ENCODE measurements at places on chromosomes 2 and 18.

DNA sequence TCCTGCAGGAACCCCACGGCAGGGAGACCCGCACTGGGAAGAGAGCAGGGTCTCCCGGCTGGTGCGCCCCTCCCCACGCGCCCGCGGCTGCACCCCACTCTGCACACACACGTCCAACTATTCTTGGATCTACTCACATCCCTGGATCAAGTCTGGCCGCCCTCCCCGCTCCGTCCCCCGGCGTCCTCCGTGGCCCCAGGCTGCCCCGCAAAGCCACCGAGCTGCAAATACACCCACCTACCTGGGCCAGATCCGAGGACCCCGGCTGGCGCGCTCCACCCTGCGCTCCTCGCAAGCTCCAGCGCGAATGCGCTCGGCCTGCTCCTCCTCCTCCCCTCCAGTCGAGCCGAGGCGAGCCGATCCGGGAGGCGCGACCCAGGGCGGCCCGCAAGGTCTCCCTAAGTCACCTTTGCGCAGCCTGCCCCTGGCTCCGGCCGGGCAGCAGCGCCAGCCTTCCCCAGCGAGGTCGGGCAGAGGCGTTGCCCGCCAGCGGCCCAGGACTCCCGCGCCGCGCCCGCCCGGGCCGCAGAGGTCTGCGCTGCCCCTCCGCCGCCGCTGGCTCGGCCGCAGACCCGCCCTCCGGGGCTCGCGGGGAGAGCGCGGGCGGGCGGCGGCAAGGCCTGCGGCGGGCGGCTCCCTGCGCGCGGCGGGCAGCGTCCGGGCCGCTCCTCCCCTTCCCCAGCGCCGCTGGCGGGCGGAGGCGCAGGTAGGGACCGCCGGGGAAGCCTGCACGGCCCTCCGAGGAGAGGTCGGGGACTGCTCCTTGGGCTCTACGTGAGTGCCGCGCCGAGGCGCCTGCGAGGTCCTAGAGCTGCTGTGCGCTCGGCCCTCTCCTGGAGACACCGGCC is 126.0 kb downstream of the OSBPL1A start:
- peak; percentile 61 for DNase-seq

GRCh38 chr2:171238946-171239345 is 78.3 kb upstream of the TLK1 start:
- DNase-seq = no peak

- no peak for DNase-seq
Measured at GRCh38 chr2:13572466-13572865, 855.7 kb downstream of the TRIB2 start.

DNA sequence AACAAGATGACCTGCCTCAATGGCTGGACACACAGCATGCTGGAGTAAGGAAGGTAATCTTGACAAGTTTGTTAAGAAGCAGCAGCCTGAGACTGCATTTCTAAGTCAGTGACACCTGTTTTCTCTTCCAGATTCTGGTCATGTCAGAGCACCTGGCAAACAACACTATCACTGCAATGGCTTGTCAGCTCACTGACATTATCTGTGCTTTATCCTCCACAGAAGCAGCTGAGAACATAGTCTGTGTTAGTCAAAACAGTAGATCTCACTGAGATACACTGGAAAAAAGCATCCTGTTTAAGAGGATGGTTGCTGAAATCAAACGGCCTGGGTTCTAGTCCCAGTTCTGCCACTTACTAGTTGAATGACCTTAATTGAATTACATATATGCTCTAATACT is 355.2 kb downstream of the RIT2 start:
- DNase-seq = no peak

GRCh38 chr2:197502685-197503084 is 2.5 kb downstream of the HSPE1 start:
- DNase-seq = no peak

GRCh38 chr2:161571051-161571429 is 53.2 kb upstream of the SLC4A10 start:
- no peak for DNase-seq

DNA sequence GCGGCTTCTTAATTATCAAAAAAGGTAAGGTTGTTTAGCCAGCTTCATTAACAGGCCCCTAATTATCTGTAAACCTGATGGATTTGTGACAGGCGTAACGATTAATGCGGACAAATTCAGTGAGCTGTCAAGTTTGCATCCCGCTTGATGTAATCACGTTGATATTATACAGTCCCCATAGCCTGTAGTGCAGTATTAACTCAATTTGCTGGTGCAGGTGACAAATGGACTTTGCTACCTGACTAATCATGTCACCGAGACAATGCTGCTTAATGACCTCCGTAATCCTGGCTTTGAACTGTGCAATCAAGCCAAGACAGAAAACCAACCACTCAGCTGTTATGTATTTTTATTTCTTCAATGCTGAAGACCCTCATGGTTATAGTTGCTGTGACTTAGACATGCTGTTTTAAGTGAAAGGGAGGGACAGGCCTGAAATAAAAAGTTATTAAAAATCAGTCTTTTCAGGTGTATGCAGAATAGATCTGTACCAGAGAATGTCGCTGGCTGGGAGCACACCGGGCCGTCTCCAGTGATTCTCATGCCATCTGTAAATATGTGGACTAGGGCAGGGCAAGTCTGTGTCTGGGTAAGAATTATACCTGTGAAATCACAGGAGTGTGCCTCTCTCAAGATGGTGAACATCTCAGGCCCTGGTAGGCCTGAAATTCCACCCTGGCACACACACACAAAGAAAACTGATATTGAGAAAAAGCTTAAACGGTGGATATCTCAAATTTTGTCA is 4.3 kb downstream of the TSHZ1 start:
- DNase-seq = no peak

GRCh38 chr2:229713371-229714079 is 830 bp downstream of the DNER start:
- peak; percentile 37 for DNase-seq

GRCh38 chr18:59835605-59836379 is 64.0 kb upstream of the PMAIP1 start:
- no peak for DNase-seq

- DNase-seq = no peak
Measured at GRCh38 chr2:10135296-10136089, 13.0 kb downstream of the RRM2 start.

GRCh38 chr2:64371727-64372126 is 82.2 kb upstream of the LGALSL start:
- DNase-seq = no peak

DNA sequence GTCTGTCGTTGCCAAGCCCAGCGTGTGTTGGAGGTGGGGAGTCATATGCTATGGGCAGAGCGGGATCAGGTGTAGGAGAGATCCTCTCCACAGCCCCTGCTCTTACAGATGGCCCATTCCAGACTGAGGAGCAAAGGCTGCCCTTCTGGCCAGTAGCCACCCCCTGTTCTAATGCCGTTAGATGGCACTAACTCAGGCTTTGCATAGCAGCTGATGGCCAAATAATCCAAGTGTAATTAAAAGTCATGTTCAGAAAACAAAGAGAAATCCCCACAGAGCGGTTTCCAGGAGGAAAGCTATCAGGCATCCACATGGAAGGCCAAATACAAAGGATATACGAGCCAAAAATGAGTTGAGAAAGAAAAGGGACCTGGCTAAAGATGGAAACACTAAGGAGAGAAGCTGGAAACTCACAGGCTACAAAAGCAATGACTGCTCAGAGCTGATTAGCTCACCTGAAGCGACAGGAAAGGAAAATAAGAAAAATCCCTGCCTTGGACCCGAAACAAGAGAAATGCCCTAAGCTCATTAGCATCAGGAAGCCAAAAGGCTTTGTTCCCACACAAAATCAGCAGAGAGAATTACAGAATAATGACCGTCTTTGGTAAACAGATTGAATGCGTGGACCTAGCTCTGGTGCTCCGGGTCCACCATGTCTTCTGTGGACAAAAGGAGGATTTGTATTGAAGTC is 1002.4 kb upstream of the KLHL29 start:
- no peak for DNase-seq

DNA sequence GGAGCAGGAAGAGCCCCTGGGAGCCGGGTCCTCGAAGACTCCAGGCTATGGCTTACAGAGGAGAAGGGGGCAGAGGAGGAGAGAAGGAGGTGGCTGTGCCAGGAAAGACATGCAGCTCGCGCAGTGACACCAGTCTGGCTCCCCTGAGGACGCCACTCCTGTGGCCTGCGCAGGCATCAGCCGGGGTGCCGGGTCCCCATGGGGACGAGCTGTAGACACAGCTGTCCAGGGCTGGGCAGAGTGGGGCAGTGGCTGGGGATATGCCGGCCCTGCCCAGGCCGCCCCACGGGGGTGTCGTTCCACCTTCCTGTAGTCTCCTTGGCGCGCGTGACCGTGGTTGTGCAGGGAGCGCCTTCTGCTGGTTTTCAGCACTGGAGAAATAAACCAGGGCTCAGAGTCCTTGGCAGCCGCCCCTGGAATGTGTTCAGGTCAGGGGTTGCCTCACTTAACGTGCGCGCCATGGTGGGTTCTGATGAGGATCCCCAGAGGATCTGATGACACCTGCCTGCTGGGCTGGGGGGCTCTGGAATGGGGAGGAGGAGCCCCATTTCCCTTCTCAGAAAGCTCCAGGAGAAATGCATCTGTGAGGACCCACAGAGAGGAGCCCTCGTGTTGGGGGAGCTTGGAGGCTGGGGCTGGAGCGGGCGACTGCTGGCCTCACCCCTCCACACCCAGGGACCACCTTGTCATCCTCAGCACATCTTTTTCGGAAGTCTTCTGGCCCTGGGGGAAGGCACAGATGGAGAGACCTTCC is 26.7 kb downstream of the RAMP1 start:
- DNase-seq = no peak

DNA sequence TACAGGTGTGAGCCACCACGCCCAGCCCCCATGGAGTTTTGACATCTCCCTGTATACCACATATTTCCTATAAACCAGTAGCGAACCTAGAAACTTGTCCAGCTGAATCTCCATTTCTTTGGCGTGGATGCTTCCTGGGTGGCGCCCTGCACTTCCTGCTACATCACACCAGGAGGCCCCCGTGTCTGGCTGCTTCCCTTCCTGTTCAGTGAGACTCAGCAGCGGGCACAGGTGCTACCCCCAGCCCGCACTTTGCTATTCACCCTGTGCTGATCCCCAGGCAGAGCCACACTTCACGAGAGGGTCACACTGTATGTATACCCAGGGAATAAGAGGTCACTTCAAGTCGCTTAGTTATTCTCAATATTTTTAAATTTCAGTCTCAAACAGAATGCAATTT is 35.0 kb downstream of the CYP27C1 start:
- peak; percentile 37 for DNase-seq

- DNase-seq = no peak
Measured at GRCh38 chr2:218815244-218815637, 16.4 kb downstream of the PRKAG3 start.

DNA sequence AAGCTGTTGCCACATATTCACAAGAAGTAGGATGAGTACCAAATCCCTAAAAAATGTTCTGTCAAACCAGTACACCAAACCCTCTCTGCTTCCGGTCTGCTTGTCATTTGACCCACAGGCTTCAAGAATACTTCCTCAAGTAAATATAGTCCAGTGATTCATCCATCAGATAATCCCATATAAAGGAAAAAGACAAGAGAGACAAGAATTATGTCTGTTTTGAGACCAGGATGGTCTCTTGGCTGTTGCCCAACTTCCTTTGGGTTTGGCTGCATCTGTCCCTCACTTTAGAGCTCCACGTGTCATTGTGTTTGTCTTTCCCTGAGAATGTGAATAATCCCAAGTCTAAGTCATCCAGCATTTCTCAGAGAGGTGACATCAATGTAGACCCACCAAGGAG is 91.5 kb upstream of the NRP2 start:
- no peak for DNase-seq

- DNase-seq = no peak
Measured at GRCh38 chr2:15675456-15676195, 84.0 kb downstream of the DDX1 start.

DNA sequence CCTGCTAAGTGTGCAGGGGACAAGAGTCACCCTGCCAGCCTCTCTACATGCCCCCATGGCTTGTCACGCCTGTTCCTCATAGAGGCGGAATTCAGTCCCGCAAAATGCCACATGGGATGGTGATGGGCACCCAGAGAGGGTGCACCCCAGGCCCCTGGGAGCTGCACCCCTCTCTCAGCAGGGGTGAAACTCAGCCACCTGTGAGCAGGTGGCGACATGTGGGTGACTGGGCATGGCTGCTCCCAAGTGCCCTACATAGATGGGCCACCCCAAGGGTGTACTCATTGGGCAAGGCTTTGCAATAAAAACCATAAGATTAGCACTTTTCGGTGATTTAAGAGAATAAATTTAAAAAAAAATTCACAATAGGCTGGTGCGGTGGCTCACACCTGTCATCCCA is 6.3 kb downstream of the HS6ST1 start:
- peak; percentile 0 for DNase-seq

- DNase-seq = no peak
Measured at GRCh38 chr2:11097038-11097720, 58.1 kb upstream of the SLC66A3 start.

GRCh38 chr18:69585696-69586095 is 185.0 kb downstream of the DOK6 start:
- no peak for DNase-seq

GRCh38 chr18:62721839-62722795 is 6.8 kb downstream of the PHLPP1 start:
- DNase-seq = no peak

GRCh38 chr2:26758790-26759321 is 5.2 kb upstream of the SLC35F6 start:
- no peak for DNase-seq

- DNase-seq = no peak
Measured at GRCh38 chr2:2083113-2083758, 247.8 kb downstream of the MYT1L start.

DNA sequence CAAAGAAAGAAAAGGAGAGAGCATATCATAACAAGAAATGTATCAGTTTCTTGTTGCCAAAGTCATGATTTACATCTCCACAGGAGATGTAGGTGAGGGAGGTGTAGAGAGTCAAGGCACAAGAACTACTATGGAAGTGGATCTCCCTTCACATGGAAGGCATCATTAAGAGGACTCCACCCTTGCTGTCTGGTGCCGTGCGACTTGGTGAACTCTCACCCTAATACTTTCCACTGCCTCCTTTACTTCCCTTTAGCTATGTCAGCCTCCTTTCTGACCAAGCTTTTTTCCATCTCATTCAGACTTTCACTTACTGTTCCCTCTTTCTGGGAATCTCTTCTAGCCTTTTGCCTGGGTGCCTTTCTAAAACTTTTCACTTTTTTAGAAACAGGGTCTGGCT is 490.0 kb downstream of the THSD7B start:
- DNase-seq = no peak

- no peak for DNase-seq
Measured at GRCh38 chr2:133885847-133886246, 317.6 kb upstream of the NCKAP5 start.

All from stimulated activated CD4-positive, alpha-beta T cell treated with anti-CD3 and anti-CD28 coated beads, Interleukin-15, amount 100 ng/mL, for 24 hours (primary cell).